ENCODE measurements at places on chromosomes 1 and 21.

DNA sequence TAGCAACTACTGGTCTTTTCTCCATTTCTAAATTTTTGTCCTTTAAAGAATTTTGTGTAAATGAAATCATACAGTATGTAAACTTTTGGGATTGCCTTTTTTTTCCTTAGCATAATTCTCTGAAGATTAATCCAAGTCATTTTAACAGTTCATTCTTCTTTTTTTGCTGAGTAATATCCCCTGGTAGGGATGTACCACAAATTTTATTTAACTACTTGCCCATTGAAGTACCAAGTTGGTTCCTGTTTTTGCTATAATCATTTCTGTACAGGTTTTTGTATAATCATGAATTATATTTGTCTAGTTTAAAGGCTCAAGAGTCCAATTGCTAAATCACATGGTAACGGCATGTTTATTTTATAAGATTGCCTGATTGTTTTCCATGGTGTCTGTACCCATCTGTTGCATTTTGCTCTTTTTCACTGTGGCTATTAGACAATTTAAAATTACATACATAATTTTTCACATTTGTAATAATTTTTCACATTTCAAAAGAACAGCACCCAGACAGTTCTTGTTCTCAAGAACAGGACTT lies 891.1 kb downstream of the USP25 start:
- no peak for DNase-seq

GRCh38 chr1:31598980-31599379 lies 18.5 kb upstream of the HCRTR1 start:
- DNase-seq, result no peak

GRCh38 chr21:28975397-28975796 lies 17.3 kb downstream of the LTN1 start:
- DNase-seq, result no peak

GRCh38 chr1:81710857-81711256 lies 89.9 kb upstream of the ADGRL2 start:
- DNase-seq, result no peak

- DNase-seq, result no peak
Measured at GRCh38 chr1:24830680-24831272, 85.5 kb downstream of the CLIC4 start.

GRCh38 chr1:89910780-89911179 lies 84.1 kb upstream of the ZNF326 start:
- DNase-seq, result no peak

DNA sequence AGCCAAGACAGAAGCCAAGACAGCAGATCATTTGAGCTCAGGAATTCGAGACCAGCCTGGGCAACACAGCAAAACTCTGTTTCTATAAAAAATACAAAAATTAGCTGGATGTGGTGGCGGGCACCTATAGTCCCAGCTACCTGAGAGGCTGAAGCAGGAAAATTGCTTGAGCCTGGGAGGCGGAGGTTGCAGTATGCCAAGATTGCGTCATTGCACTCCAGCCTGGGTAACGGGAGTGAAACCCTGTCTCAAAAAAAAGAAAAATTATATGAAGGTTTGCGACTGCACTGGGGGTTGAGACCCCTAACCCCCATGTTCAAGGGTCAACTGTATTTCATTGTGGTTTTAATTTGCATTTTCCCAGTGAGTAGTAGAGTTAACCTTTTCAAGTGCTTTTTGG lies 16.3 kb downstream of the RNF11 start:
- no peak for DNase-seq

DNA sequence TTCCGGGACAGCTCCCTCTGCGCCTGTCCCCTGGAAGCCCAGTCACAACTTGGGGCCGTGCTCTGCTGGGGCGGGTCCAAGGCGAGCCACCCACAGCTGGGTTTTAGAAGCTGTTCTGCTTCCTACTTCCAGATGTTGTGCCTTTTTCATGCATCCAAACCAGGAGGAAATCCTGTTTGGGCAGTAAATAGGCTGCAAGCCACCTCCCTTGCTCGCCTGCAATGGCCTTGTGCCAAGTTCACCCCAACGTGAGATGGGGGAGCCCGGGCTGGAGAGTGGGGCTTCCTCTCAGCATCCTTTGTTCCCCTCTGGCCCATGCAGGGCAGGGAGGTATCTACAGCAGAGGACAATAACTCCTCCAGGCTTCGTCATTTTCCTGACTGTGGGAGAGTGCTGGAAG lies 73.2 kb downstream of the DMRTB1 start:
- no peak for DNase-seq

- no peak for DNase-seq
Measured at GRCh38 chr1:28028873-28029654, 59.3 kb downstream of the EYA3 start.

GRCh38 chr1:7869136-7869920 lies 16.5 kb upstream of the UTS2 start:
- DNase-seq, result no peak

DNA sequence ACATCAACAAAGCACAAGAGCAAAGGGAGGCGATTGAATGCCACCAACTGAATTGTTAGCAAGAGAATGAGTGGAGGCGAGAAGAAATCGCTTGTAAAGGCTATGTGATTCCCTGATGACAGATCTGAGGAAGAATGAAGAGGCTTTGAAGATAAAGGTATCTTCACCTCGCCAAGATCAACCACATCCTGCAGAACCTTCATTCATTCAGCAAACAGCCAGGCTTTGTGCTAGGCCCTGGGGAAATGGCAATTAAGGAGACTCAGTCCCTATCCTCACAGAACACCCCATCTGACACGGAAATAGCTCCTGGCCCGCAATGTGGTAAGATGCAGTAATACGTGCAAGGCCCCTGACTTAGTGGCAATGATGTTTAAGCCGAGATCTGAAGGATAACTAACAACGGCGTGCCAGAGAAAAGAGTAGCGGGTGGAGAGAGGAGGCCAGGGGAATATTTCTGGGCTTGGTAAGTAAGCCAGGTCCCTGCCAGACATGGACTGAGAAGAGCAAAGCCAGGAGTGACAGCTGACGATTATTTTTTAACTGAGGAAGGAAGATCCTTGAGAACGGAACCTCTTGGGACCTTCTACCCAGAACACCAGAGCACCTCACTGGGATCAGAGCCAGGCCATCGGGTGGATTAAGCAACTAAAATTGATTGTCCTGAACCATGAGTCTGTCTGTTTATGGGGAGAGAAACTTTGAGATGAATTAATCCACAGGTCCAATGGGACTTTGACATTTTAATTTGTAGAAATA lies 4.6 kb upstream of the VSIG8 start:
- DNase-seq, result no peak

DNA sequence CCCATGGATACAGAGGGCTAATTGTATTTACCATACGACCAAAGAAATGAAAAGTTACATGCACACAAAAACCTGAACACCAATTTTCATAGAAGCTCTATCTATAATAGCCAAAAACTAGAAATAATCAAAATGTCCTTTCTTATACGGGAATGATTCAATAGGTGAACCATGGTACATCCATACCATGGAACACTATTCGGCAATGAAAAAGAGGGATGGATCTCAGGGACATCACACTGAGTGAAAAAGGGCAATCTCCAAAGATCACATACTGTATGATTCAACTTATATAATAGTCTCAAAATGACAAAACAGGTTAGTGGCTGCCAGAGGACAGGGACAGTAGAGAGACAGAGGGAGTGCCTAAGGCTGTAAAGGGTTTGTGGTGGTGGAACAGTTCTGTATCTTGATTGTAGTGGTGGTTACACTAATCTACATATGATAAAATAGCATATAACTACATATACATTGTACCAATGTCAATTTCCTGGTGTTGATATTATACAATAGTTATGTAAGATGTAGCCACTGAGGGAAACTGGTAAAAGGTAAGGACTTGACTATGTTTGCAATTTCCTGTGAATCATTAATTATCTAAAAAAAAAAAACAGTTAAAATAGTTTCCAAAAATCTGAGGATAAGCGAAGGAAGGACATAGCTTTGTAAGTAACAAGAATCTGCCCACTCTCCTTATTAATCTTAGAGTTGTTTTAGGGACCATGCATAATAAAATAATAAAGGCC lies 3.7 kb downstream of the RSBN1 start:
- DNase-seq, result no peak

GRCh38 chr1:227257964-227258363 lies 60.3 kb downstream of the CDC42BPA start:
- no peak for DNase-seq

DNA sequence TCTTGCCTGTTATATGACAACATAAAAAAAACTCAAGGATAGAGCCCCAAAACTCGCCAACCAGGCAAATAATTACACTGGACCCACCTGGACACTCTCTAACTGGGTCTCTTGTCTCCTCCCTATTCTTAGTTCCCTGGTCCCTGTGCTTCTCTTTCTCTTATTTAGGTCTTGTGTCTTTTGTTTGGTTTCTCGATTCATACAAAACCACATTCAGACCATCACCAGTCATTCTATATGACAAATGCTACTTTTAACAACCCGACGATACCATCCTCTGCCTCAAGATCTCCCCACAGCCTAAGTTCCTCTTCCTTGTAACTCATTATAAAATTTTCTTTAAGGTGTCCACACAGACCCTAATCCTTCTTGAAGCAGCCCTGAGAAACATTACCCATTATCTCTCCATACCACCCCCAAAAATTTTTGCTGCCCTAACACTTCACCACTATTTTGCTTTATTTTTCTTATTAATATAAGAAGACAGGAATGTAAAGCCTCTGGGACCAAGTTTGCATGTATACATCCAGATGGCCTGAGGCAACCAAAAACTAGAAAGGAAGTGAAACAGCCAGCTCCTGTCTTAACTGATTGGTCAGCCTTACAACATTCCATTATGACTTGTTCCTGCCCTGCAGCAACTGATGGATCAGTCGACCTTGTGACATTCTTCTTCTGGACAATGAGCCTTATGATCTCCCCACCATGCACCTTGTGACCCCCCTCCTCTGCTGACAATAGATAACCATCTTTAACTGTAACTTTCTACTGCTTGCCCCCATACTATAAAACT lies 638.2 kb downstream of the AMY1C start:
- no peak for DNase-seq

DNA sequence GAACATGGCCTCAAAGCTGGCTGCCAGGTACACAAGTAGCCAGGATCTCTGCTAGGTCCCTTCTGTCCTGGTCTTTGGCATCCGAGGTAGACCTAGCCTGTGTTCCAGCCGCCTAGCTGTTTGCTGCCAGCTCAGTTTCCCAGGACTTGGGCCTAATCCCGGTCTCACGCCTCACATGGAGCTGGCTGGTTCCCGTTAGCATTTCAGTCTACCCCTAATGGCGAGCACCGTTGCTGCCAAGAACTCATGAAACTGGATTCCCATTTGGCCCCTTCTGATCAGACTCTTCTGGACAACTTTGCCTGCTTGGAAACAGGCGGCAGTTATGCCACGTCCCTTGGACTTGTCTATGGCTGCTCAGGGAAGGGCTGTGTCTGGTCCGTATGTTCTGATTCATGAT lies 26.2 kb upstream of the HHAT start:
- DNase-seq, result no peak

- no peak for DNase-seq
Measured at GRCh38 chr1:45008516-45008915, 2.6 kb downstream of the HECTD3 start.

DNA sequence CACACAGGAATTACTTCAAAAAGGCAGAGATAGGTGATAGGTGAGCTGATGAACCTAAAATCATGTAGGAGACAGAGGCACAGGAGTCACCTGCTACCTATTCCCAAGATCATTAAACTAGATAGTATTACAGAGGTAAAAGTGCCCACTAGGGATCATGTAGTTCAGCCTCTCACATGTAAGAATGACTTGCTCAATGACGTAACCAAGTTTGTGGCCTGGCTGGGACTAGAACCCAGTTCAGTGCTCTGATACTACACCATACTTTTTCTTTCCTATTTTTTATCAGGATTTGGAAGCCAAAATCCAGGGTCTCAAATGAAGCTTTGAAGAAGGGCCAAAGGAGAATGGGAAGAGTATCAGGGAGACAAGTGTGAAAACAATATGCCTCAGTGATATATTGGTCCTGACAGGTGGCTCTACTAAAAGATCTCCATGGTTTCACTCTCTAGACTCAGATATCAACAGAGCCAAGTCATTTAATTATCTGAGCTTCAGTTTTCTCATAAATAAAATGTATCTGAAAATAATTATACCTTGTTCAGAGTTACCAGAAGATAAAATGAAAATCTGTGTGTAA lies 87.3 kb upstream of the SLFNL1 start:
- DNase-seq, result no peak

- DNase-seq, result no peak
Measured at GRCh38 chr1:44515416-44515815, 110.4 kb downstream of the RNF220 start.

- no peak for DNase-seq
Measured at GRCh38 chr1:15797614-15798390, 9.6 kb downstream of the UQCRHL start.

GRCh38 chr1:33140153-33141149 lies 41.4 kb downstream of the TRIM62 start:
- no peak for DNase-seq

GRCh38 chr1:203559523-203559922 lies 65.6 kb downstream of the OPTC start:
- no peak for DNase-seq

DNA sequence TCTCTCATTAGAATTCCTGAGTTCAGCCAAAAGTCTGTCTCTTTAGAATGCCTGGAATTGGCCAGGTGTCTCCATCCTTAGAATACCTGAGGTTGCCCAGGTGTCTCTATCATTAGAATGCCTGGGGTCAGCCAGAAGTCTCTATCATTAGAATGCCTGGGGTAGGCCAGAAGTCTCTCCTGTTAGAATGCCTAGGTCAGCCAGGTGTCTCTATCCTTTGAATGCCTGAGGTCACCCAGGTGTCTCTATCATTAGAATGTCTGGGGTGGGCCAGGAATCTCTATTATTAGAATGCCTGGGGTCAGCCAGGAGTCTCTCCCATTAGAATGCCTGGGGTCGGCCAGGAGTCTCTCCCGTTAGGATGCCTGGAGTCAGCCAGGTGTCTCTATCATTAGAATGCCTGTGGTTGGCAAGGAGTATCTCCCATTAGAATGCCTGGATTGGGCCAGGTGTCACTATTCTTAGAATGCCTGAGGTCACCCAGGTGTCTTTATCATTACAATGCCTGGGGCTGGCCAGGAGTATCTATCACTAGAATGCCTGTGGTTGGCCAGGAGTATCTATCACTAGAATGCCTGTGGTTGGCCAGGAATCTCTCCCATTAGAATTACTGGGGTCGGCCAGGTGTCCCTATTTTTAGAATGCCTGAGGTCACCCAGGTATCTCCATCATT lies 43.0 kb downstream of the RNF187 start:
- no peak for DNase-seq

DNA sequence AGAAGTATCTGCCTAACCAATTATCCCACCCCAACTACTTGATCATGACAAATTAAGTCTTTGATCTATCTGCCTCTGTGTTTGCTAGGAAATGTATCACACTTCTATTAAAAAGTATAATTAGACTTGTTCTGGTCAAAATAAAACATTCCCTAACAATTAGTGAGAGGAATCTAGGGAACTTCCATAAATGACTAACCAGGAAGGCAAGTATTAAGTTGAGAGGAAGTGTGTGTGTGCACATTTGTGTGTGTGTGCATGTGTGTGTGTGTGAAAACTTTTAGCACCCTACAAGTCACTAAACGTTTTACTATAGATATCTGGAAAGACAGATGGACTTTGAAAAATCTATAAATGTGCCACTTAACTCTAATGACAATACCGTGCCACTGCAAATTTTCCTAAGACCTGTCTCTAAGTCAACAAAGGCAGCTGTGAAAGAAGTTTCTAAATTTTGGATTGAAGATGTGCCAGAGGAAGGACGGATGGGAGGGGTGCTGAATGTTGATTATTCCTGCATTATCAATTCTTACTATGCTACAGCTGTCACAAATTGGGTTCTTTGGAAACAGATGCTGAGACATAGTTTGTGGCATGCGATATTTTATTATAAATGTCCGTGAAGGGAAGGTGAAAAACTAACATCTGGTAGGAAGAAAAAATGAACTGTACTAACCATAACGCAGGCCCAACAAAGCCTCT lies 567.1 kb downstream of the PTPRC start:
- DNase-seq, result no peak
